ENCODE measurements at places on chromosomes 12 and 14.

DNA sequence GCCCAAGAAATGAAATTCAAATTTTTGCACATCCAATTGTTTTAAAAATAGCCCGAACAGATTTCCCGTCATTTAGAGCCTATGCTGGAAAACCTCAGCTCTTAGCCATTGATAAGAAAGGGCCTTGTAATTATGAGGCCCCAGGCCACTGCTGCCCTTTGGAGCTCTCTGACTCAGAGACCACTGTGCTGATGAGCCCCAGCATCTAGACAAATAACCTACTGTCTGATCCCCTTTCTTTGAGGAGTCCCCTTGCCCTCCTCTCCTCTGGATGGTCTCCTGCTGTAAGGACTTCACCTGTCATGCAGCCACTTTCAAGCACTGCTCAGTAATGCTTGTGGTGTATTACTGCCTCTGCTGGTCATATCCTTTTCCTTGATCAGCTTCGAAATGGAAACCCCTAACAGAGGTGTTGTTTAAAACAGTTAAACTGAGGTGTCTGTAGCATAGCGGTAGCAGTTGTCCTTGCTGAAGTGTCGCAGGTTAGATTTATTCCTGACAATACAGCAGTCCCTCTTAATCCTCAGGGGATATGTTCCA is 159.9 kb upstream of the SRRM4 start:
- no peak for DNase-seq

- peak; percentile 73 for DNase-seq
Measured at GRCh38 chr12:22046090-22046967, at the start of gene CMAS. CMAS (plus strand) TSS chr12:22046218; CDS start chr12:22046304, 86 bp downstream.

- no peak for DNase-seq
Measured at GRCh38 chr12:98106031-98106683, 409.2 kb upstream of the TMPO start.

- no peak for DNase-seq
Measured at GRCh38 chr14:32534145-32534544, 205.0 kb downstream of the AKAP6 start.

- peak; percentile 4 for DNase-seq
Measured at GRCh38 chr12:107091989-107092641, 1.2 kb downstream of the CRY1 start.

DNA sequence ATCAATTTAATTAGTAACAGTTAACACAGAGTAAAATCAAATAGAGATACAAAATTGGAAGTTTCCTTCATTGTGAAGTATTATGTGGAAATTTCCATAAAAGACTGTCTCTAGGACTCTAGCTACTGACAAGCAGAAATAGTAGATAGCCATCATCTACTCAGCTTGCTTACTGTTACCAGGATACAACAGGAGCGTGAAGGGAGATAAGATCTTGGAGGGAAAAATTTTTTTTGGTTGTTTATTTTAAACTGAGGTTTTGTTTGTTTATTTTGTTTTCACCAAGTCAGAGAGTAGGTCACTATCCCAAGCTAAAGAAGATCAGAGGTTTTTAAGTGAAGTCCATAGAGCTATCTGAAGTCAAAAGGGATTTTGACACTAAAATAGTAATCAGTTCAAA is 861.3 kb upstream of the MGAT4C start:
- no peak for DNase-seq

GRCh38 chr12:40033242-40033630 is 72.6 kb downstream of the SLC2A13 start:
- no peak for DNase-seq

DNA sequence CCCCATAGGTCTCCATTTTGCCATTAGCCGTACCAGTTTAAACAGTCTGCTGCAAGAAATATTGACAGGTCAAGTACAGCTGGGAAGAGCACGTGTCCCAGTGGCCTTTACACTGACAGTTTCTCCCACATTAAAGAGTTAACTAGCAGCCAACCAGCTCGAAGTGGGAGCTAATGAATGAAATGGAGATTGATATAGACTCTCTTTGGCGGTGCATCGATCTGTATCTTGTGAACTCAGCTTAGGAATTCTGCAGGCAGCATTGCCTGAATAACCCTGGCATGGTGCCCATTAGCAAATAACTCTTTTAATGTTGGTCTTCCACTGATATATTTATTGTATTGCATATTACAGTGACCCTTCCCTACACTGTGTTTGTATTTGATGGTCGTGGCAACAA is 319.4 kb downstream of the EGLN3 start:
- no peak for DNase-seq

DNA sequence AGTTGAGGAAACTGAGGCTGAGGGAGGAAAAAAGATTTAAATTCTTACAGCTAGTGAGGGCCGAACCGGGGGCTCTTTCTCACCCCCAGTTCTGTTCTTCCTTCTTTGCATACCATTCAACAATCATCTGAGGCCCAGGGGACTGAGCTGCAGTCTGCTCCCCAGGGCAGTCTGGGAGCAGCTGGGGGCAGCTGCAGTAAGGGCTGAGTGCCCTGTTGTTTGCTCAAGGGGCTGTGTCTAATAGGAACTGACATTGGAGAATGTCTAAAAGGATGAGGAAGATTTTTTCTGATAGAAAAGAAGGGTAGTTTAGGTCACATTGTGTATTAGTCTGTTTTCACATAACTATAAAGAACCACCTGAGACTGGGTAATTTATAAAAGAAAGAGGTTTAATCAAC is 42.2 kb downstream of the SLC17A8 start:
- no peak for DNase-seq

GRCh38 chr12:247271-247670 is 15.4 kb downstream of the SLC6A13 start:
- DNase-seq = no peak

DNA sequence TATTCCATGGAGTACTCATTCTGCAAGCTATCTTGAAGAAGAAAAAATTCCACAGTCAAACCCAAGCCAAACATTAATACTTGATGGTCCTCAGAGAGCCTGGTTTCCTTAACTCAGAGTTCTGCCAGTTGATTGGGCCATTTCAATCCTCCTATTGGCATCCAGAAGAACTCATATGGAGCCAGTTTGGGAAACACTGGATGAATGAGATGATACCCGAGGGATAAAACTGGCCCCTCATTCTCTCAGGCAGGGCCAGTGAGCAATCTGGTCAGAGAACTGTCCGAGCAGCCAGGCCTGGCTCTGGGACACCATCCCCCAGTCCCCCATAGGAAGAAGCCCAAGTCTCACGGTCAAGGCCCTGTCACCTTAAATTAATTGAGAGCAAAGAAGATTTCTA is 48.8 kb downstream of the NUAK1 start:
- no peak for DNase-seq

- DNase-seq = no peak
Measured at GRCh38 chr12:78183824-78184223, 353.1 kb downstream of the NAV3 start.

DNA sequence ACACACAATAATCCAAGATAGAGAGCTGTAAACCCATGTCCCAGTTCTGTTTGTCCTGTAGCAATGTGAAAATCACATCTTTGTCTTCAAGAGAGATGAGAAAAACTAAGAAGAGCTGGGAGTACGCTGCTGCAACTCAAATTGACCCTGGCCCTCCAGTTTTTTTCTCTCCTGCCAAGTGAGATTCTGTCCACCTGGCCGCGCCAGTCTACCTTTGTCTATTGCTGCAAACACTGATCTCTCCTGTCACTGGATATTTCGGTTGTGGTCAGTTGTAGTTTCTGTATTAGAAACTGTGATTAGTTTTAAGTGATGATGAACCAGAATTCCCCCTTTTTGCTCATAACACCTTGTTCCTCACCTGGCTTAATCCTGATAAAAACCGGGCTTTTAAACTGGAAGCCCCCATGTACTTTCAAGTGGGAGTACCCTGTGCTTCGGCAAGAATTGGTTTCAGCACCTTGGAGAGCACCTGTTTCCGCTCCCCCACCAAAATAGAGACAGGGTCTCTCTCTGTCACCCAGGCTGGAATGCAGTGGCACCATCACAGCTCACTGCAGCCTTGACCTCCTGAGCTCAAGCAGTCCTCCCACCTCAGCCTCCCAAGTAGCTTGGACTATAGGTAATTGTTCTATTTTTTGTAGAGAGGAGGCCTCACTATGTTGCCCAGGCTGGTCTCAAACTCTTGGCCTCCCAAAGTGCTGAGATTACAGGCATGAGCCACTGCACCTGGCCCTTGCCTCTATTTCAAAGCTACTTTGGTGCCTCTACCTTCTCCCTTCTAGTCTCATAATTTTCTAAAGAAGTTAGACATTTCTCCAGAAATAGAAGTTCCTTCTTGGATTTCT is 156.8 kb downstream of the PHETA1 start:
- no peak for DNase-seq

DNA sequence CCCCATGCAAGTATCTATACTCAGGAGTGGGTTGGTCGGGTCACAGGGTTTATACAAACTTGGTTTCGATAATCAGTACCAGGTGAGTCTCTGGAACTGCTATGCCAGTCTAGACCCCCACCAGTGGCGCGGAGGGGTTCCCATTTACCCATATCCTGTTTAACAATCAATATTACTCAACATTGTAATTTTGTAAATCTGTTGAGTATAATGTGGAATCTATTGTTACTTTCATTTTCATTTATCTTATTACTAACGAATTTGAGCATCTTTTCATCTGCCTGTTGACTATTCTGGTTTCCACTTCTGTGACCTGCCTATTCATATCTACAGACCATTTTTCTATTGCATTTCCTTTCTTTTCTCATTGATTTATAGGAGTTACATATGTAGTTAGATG is 275.2 kb upstream of the CRY1 start:
- DNase-seq = peak; percentile 34

DNA sequence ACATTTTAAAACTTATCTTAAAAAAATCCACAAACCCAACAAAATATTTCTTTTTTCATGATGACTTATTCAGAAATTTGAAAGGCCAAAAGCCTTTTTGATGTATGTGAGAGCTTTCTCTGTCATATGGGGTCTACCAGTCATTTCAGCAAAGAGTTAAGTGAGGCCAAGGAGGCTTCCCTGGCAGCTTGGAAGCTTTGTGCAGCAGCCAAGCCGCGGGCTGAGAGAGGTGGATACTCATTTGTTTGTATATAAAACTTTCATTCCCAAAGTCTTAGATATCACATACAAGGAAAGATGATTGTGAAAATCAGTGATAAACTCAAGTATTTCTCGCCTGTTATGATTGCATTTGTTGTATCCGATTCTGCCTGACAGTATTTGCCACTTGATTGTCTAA is 48.5 kb upstream of the RNU6-8 start:
- no peak for DNase-seq

DNA sequence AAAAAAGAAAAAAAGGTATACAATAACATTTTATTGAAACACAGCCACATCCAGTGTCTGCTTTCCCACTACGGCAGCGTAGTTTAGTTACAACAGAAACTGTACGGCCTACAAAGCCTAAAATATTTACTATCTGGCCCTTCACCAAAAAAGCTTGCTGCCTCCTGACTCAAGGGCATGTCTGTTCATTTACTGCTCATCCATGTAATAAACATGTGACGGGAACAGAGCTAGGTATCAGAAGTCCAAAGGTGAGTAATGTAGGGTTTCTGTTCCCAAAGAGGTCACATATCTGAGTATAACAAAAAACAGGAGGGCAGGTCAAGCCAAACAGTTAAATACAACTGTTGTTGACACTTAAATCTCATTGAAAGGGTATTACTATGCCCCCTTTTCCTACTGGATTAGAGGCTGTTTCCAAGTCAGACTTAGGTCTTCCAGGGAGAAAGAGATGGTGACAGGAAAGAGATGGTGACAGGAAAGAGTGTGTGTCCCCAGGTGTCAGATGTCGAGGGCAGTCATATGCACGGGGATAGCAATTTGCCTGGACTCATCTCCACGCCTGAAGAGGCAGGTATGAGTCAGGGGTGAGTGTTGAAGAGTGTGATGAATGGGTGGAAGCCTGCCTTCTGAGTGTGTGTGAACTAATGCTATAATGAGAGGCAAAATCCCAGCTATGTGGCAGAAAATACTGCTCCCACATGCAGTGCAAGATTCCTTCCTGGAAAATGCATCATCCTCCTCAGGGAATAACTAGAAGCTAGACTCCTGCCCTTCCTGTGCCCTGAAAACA is 77.7 kb downstream of the MAP3K9 start:
- no peak for DNase-seq

- DNase-seq = no peak
Measured at GRCh38 chr12:91098941-91099340, 12.4 kb downstream of the LUM start.

DNA sequence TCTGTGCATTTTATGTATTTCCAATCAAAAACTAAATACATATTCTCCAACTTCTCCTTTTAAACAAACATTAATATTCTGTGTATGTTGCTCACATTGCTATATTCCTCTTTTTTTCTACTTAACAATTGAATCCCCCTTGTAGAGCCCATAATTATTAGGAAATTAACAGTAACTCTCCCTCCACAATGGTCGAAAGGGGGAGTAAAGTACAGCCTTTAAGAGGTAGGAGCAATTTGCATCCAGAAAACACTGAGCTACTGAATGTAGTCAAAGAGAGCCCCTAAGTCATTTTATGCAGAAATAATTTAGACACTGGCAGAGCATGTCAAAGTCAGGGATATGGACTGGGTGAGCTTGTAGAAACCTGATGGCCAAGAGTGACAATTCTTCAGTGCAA is 57.2 kb upstream of the SCN8A start:
- DNase-seq = no peak

DNA sequence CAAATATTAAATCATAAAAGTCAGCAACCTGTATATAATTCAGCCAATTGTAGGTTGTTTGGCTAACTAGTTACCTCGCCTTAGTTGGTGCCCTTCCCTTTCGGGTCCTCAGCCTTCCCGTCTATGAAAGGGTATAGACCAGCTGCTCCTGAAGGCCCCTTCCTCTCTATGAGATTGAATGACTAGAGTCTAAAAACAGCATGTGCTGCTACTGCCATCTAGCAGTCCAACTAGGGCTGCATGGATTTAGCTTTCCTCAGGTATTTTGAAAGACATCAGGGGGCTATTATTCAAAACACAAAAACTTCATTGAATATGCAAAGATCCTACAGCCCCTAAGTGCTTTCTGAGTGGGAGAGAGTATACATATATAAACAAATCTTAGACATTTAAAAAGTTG is 37.0 kb upstream of the TMEM263 start:
- DNase-seq = no peak

GRCh38 chr14:21960636-21961035 is 287.0 kb upstream of the OR4E1 start:
- DNase-seq = no peak

DNA sequence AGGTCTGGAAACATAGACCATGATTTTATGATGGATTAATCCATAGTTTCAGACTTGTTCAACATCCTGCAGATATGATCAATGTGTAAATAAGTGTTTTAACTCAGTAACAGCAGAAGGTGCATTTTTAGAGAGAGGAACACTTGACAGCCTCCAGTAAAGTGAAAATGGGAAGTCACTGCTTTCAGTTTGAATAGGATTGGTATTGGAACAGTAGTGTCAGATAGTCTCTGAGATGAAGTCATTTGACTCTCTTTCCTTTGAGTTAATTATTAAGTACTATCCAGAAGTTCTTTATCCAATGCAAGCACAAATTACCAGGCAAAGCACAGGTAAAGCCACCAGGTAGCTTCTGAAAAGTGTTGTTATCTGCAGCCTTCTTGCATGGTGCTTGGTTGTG is 14.5 kb upstream of the NAV3 start:
- DNase-seq = no peak

- DNase-seq = no peak
Measured at GRCh38 chr12:129101404-129101803, 248.1 kb downstream of the GLT1D1 start.

Data from activated CD4-positive, alpha-beta T cell treated with anti-CD3 and anti-CD28 coated beads, Interleukin-2, amount 50 U/mL, for 4 hours (primary cell).